H1 (cell line): ENCODE measurements at places on chromosomes 2 and 18. TPM values are rescaled to one million over a fixed set of nuclear protein-coding genes. Genes with fewer than 3 reads are reported as not detected.

The UNC50 gene
- polyA plus RNA-seq, result 35.1 and 58.5 TPM in 2 replicates

The CABYR gene
- polyA plus RNA-seq, result 9.4 and 14.5 TPM in 2 replicates

The LMAN1 gene
- polyA plus RNA-seq, result 17.5 and 20.3 TPM in 2 replicates

The CNTNAP5 gene
- polyA plus RNA-seq, result 0.11 and 0.13 TPM in 2 replicates

The OXER1 gene
- polyA plus RNA-seq, result 2.9 and 3.7 TPM in 2 replicates

The PER2 gene
- 0.91 and 0.99 TPM in 2 replicates for polyA plus RNA-seq

The ATIC gene
- 104 and 139 TPM in 2 replicates for polyA plus RNA-seq

The SERPINB10 gene
- not detected in 2 replicates for polyA plus RNA-seq

The SH3RF3 gene
- 0.11 and 0.27 TPM in 2 replicates for polyA plus RNA-seq

The TWIST2 gene
- polyA plus RNA-seq, result 4.3 and 5.4 TPM in 2 replicates

The RMND5A gene
- 21.0 and 22.1 TPM in 2 replicates for polyA plus RNA-seq

The GIGYF2 gene
- polyA plus RNA-seq, result 19.3 and 22.3 TPM in 2 replicates

The NGEF gene
- 2.7 and 3.9 TPM in 2 replicates for polyA plus RNA-seq

The MRPL44 gene
- polyA plus RNA-seq, result 27.2 and 32.0 TPM in 2 replicates

The CYP27C1 gene
- polyA plus RNA-seq, result 1.3 and 1.4 TPM in 2 replicates
